ENCODE measurements at places on chromosomes 16 and 17. TPM values are rescaled to one million over a fixed set of nuclear protein-coding genes. Genes with fewer than 3 reads are reported as not detected.

GRCh38 chr17:36000732-36001109 is 632 bp downstream of the CCL15 start:
- no peak for DNase-seq

DNA sequence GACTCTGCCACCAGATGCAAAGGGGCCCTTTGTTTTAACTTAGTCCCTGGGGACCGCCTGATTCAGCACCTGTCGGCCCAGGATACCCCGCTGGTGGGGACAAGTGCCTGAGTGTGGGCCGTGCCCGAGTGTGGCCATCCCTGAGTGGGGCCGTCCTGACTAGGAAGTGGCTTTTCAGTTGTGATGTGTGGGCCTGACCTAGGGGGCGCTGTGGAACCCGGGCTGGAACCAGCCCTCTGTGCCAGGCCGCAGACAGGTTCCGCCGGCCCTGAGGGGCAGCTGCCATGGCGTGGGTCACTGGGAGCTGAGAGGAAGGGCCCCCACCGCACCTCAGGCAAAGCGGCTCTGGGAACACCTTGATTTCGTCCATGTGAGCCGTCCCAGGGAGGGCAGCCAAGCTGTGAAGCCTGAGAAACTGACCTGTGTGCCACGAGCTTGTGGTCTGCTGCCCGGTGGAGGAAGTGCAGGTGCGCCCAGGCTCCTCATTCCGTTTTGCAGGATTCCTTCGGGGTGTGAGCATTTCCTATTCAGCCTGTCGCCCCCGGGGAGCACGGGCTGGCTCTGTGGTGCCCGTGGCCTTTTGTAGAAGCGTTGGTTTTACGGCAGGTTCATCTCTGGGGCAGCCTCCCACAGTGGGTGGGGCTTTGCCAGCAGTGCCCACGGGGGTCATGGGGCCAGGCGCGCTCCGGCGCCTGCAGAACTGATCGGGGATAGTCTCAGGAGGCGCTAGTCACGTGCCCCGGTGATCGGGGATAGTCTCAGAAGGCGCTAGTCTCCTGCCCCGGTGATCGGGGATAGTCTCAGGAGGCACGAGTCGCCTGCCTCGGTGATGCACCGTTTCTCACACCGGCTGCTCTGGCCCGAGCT is 5.3 kb downstream of the RPL13 start:
- DNase-seq = no peak

GRCh38 chr16:86667035-86667434 is 88.7 kb downstream of the FOXL1 start:
- DNase-seq = no peak

- DNase-seq = no peak
These were observed 59.3 kb downstream of the TMEM132E start for GRCh38 chr17:34638526-34639260.

DNA sequence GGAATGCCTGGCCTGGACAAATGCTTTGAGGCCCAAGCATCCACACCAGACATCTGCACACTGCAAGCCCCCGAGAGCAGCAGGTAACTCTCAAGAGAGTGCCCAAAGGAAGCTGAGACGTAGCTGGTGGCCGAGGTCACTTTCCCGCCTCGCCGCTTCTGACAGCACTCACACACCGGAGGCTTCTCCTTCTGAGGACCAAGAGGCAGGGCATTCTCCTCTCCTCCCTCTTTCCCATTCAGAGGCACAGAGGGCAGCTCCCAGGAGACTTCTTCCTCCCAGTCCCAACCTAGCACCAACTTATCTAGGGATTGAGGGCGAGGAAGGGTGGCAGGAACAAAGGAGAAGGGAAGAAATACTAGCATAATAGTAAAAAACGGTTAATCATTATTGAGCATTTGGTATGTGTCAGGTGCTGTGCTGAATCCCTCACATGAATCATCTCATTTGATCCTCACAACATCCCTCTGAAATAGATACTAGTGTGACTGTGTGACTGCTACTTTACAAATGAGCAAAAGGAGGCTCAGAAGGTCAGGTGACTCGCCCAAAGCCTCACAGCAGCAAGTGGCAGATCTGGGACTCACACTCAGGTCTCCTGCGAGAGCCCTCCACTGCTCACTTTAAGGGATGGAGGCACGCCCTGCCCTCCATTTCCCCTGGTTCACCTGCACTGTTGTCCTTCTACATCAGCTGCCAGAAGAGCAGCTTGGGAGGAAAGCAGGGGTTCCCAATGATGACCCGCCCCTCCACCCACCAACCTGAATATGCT is 41.8 kb downstream of the MYO18A start:
- no peak for DNase-seq

GRCh38 chr16:72210555-72210954 is 38.6 kb upstream of the PMFBP1 start:
- DNase-seq = no peak

DNA sequence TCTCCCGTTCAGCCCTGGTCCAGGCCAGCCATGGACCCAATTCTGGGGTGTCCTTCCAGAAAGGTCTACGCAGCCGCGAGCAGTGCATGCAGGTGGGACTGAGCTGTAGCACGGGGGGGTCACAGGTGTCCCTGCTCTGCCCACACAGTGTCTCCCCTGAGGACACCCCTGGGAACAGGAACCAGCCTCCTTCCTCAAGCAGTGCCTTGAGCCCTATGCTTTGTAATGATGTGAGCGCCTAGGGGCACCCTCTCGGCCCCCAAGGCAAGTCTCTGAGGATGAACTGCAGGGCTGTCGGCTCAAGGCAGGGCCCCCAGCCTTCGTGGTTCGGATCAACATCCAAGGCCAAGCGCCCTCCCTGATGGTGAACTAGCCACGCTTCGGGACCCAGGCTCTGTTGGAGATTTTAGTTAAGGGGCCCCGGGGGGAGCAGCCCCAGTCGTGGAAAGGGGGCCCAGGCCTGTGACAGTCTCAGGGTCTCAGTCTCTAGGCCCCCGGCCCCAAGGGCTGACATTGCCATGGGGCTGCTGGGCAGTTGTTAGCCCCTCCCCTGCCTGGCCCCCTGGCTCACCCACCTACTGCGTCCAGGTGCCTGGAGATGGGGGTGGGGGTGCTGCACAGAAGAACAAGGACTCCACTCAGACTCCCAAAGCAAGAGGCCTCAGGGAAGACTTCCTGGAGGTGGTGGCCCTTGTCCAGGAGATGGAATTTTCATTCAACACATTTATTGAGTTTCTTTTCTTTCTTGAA is 2.3 kb downstream of the IL17C start:
- DNase-seq = no peak

DNA sequence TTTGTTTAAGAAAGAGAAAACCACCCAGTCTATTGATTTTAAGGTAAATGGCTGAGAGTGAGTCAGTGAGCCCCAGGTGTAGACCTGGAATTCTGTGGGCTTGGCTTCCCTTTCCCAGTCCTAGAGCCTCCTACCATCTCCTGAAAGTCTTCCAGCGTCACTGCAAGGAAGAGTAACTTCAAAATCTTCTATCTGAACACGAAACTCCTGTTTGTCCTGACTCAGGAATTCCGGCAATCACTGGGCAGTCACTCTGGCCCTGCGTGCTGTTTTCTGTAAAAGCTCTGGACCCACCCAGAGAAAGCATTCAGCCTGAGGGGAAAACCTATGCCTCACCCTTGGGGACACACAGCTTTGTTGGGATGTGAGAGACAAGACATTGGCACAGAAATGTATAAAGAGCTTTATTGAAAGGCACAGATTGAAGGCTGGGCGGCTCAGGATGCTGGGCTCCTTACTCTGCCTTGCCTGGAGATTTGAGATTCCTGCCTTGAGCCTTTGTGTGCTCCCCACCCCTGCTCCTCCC is 15.9 kb downstream of the MINK1 start:
- DNase-seq = no peak

GRCh38 chr16:23615805-23616204 is 19.7 kb upstream of the NDUFAB1 start:
- DNase-seq = no peak

- DNase-seq = no peak
These were observed 718 bp downstream of the ATP2A3 start for GRCh38 chr17:3963237-3964201.

DNA sequence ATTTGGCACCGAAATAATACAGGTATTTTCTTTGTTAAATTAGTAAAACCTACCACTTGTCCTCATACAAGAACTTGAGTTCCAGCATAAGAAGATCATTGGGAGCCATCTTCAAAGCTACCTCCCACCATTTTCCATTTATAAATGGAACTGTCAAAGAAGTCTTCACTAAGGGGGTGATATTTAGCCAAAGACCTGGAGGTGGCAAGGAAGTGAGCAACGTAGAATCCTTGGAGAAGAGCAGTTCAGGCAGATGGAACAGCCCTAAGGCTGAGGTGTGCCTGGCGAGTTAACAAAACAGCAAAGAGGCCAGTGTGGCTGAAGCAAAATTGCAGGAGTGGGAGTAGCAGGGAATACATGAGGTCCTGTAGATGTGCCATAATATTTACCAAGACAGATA is 1.8 kb downstream of the KCNJ16 start:
- DNase-seq = no peak

- DNase-seq = no peak
These were observed 4.8 kb downstream of the P2RX1 start for GRCh38 chr17:3911271-3912053.

- DNase-seq = no peak
These were observed 14.7 kb downstream of the DLG4 start for GRCh38 chr17:7204828-7205461.

Gene LYZL6
- not detected for polyA plus RNA-seq

Gene ZSCAN10
- polyA plus RNA-seq = not detected

Gene ZP2
- not detected for polyA plus RNA-seq

Gene ZPBP2
- polyA plus RNA-seq = not detected

Gene MT4
- not detected for polyA plus RNA-seq

Gene GPR179
- polyA plus RNA-seq = 0.01 TPM

Gene HBA2
- polyA plus RNA-seq = not detected

Gene TNFSF13
- polyA plus RNA-seq = 5.7 TPM

Gene NUBP1
- polyA plus RNA-seq = 22.2 TPM

Gene DRC3
- polyA plus RNA-seq = 0.69 TPM

Measured in keratinocyte (primary cell).